Activated CD8-positive, alpha-beta T cell treated with anti-CD3 and anti-CD28 coated beads for 36 hours (primary cell): ENCODE measurements at places on chromosomes 6 and 20. TPM values are rescaled to one million over a fixed set of nuclear protein-coding genes. Genes with fewer than 3 reads are reported as not detected.

GRCh38 chr6:50585441-50586330, 127.6 kb upstream of the TFAP2D start:
- no peaks in the 10 kb centered on the region for H3K4me1 ChIP-seq
- DNase-seq, result no peak
- H3K36me3 ChIP-seq, result no peaks in the 10 kb centered on the region
- no peaks in the 10 kb centered on the region for H3K27me3 ChIP-seq

DNA sequence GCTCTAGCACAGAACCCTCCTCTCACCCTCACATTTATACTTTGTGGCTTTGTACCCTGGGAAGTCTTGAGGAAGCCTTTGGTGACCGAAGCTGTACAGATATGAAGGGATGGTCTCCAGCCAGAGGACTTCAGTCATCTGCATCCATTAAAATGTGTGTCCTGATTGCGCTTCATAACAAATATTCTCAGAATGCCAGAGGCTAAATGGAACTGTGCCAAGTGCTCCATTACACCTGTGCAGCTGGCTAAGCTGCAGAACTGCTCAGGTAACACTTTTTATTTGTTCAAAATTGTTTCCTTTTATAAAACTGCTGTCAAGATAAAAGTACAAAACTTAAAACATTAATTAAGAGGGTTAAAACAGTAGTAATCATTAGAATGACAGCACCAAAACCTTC, 22.3 kb downstream of the TPBG start:
- no peak overlapping the region for H3K4me3 ChIP-seq
- H3K27me3 ChIP-seq, result peaks cover 4% of the 10 kb centered on the region
- H3K27ac ChIP-seq, result no peak overlapping the region
- DNase-seq, result no peak
- no peaks in the 10 kb centered on the region for H3K4me1 ChIP-seq
- H3K36me3 ChIP-seq, result no peaks in the 10 kb centered on the region

GRCh38 chr6:11275598-11275997, 43.1 kb upstream of the NEDD9 start:
- peak overlapping the region; percentile 74 for H3K27ac ChIP-seq
- H3K4me1 ChIP-seq, result peaks cover 45% of the 10 kb centered on the region
- H3K36me3 ChIP-seq, result peaks cover 23% of the 10 kb centered on the region
- DNase-seq, result peak; percentile 33
- H3K4me3 ChIP-seq, result peak overlapping the region; percentile 20

DNA sequence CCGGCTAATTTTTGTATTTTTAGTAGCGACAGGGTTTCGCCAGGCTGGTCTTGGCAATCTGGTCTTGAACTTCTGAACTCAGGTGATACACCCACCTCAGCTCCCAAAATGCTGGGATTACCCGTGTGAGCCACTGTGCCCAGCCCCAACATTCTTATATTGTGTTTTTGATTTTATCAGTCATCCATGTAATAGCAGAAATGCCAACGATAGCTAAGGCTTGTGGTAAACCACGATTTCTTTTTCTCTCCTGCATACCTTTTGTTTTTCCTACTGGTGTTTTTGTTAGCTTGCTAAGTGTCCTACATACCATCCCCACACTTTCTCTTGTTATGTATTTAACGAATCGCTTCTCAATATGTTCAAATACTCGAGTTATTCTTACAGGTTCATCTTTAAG, 12.1 kb downstream of the PHACTR2 start:
- no peaks in the 10 kb centered on the region for H3K27me3 ChIP-seq
- H3K4me1 ChIP-seq, result peaks cover 9% of the 10 kb centered on the region
- no peak for DNase-seq

GRCh38 chr20:22223236-22223635, 361.1 kb downstream of the FOXA2 start:
- DNase-seq, result no peak
- no peak overlapping the region for H3K27ac ChIP-seq
- H3K27me3 ChIP-seq, result no peaks in the 10 kb centered on the region
- no peaks in the 10 kb centered on the region for H3K4me1 ChIP-seq
- no peak overlapping the region for H3K4me3 ChIP-seq

Gene VGLL2
- total RNA-seq, result not detected

DNA sequence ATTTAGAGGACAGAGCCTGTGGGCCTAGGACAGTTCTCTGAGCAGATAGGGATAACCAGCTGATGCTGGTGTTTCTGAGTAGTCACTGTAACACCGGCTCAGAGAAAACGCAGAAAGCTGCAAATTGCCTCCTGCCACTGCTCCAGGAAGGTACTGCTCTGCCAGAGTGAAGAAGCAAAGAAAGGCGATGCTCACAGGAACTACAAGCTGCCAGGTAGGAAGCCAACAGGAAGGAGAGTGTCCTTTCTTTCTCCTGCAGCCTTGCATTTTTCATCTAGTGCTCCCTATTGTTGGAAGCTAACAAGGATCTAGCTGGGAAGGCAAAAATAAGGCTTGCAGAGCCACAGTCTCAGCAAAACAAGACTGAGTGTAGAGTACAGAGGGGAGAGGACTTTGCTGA, 70.7 kb upstream of the RAB32 start:
- H3K27me3 ChIP-seq, result no peaks in the 10 kb centered on the region
- no peak overlapping the region for H3K27ac ChIP-seq

GRCh38 chr6:32393665-32394420, 13.1 kb downstream of the BTNL2 start:
- H3K4me1 ChIP-seq, result peaks cover 4% of the 10 kb centered on the region
- no peak for DNase-seq
- H3K27ac ChIP-seq, result no peak overlapping the region
- H3K36me3 ChIP-seq, result no peaks in the 10 kb centered on the region
- H3K27me3 ChIP-seq, result peaks cover 26% of the 10 kb centered on the region

- no peak for DNase-seq
- H3K36me3 ChIP-seq, result no peaks in the 10 kb centered on the region
- no peak overlapping the region for H3K4me3 ChIP-seq
- H3K27ac ChIP-seq, result no peak overlapping the region
Measured at GRCh38 chr6:101482606-101483005, 89.1 kb downstream of the GRIK2 start.

Gene LGSN
- not detected for total RNA-seq

- no peaks in the 10 kb centered on the region for H3K27me3 ChIP-seq
- no peak overlapping the region for H3K4me3 ChIP-seq
- H3K27ac ChIP-seq, result no peak overlapping the region
- H3K36me3 ChIP-seq, result peaks cover 20% of the 10 kb centered on the region
Measured at GRCh38 chr6:20575704-20576451, 41.6 kb downstream of the CDKAL1 start.

DNA sequence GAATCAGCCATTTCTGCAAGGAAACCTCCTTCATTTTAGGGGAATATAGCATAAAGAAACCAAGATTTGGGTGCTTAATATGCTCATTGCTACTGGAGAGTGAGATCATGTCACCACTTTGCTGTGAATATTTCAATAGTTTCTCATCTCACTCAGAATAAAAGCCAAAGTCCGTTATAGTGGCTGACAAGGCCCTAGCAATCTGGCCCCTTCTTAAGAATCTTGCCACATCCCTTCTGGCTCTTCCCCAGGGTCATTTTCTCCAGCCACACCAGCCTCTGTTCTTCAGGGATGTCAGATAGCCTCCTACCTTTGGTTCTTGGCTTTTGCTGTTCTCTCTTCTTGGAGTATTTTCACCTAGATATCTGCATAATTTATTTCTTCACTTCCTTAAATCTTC, 24.8 kb upstream of the MLIP start:
- H3K27ac ChIP-seq, result no peak overlapping the region
- peaks cover 5% of the 10 kb centered on the region for H3K27me3 ChIP-seq
- no peak overlapping the region for H3K4me3 ChIP-seq
- no peaks in the 10 kb centered on the region for H3K4me1 ChIP-seq
- DNase-seq, result no peak

DNA sequence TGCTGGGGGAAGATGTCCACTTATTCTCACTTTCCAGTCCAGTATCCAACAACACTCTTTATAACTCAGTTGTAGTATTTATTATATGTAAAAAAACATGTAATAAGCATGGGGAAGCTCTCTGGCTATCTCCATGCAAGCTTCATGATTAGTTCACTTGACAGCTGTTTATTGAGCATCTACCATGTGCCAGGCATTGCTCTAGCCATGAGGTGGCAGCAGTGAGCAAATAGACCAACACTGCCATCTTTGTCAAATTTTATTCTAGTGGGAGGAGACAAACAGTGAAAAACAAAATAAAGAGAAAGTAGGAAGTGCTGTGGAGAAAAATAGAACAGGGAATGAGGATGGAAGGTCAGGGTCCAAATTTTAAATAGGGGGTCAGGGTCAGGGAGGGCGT, 131.8 kb downstream of the CFAP61 start:
- H3K4me1 ChIP-seq, result no peaks in the 10 kb centered on the region
- no peaks in the 10 kb centered on the region for H3K36me3 ChIP-seq
- peaks cover 7% of the 10 kb centered on the region for H3K27me3 ChIP-seq

Gene EDN1
- not detected for total RNA-seq

- H3K36me3 ChIP-seq, result no peaks in the 10 kb centered on the region
- DNase-seq, result no peak
- peaks cover 7% of the 10 kb centered on the region for H3K4me1 ChIP-seq
- H3K4me3 ChIP-seq, result no peak overlapping the region
Measured at GRCh38 chr6:130466748-130467061, 100.9 kb downstream of the TMEM200A start.

DNA sequence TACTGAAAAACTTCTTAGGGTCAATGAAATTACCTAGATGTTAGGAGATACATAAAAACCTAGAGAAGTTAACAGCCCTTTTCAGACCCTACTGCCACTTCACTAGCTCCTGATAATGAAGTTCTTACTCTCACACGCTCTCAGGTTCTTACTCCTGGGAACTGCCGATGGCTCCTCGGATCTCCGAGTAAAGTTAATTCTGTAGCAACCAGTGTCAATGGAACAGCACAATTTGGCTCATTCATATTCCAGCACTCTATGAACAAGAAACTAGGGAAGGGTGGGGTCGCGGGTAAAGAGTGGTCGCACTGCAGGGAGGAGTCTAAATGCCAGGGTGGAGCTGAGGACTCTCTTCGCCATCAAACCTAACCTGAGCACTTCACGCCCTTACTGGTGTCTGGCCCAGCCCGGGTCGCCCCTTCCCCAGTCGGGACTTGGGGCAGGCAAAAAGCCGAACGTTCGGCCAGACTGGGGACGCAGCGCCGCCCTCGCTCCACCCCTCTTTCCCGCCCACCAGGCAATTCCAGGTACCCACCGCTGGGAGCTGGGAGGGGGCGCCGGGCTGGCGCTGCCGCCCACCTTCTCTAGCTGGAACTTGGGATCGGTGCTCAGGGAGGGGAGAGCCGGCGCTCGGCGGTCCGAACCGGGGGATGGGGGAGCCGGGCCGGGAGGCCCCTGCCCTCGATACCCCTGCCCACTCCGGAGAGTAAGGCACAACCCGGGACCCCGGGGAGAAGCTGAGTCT, 744 bp downstream of the RAB23 start:
- peak overlapping the region; percentile 52 for H3K27ac ChIP-seq
- peaks cover 19% of the 10 kb centered on the region for H3K4me1 ChIP-seq
- peak; percentile 41 for DNase-seq
- no peaks in the 10 kb centered on the region for H3K36me3 ChIP-seq
- peak overlapping the region; percentile 91 for H3K4me3 ChIP-seq

Gene MUCL3
- total RNA-seq, result not detected

GRCh38 chr20:15196547-15197255, 859.3 kb upstream of the FLRT3 start:
- H3K27ac ChIP-seq, result no peak overlapping the region
- DNase-seq, result no peak
- H3K36me3 ChIP-seq, result no peaks in the 10 kb centered on the region
- no peaks in the 10 kb centered on the region for H3K27me3 ChIP-seq
- H3K4me1 ChIP-seq, result peaks cover 4% of the 10 kb centered on the region

DNA sequence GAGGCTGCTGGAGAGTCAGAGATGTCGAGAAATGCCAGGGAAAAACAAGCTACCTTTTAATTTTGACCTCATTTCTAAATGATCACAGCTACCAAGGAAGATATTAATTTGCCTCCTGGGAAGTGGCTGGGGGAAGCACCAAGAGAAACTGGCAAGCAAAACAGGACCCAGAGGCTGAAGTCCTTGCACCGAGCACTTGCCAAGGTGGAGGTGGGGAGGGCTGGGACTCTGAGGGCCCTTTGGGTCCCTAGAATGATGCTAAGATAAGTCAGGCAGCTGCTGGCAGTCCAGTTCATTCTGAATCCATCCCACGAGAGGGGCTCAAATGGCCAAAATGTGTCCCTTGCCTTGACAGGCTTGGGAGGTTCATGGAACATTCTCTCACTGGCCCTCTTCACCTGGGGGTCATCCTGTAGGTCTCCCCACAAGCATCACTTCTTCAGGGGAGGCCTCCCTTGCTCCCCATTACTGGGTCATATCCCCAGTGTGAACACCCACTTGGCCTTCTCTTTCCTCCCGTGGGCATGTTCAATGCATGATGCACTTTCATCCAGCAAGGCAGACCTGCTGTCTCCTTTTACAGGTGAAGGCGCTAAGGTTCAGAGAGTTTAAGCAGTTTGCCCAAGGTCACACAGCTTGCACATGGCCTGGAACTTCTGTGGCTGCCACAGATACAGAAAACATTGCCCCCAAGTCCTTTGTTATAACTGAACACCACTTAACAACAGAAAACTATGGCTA, 39.1 kb upstream of the BLCAP start:
- no peaks in the 10 kb centered on the region for H3K4me1 ChIP-seq
- no peak overlapping the region for H3K27ac ChIP-seq
- H3K4me3 ChIP-seq, result no peak overlapping the region
- H3K36me3 ChIP-seq, result no peaks in the 10 kb centered on the region

Gene RSPO3
- total RNA-seq, result not detected
